ENCODE measurements at places on chromosomes 5 and 9.

DNA sequence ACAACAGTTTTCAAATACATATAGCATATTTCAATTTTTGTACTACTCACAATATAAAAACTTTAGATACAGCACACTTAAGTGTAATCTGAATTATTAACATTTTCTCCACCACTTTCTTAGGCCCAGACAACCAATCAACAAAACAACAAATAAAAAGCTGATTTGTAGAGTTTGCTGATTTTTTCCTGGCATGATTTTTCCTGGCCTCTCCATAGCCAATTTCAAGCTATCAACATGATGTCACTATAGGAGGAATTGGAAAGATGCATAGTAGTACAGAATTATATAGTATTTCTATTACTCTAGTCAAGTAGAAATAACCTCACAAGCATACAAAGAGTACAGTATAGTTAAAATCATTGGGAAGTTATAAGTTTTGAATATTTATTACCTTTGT lies 35.1 kb upstream of the ADAMTS19 start:
- DNase-seq, result no peak

DNA sequence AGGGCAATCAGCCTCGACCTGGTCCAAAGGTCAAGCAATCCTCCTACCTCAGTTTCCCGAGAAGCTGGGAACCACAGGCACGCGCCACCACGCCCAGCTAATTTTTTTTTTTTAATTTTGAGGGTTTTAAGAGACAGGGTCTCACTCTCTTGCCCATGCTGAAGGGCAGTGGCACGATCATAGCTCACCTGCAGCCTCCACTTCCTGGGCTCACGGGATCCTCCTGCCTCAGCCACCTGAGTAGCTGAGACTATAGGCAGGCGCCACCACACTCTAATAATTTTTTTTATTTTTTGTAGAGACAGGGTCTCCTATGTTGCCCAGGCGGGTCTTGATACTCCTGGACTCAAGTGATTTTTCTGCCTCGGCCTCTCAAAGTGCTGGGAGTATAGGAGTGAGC lies 1.6 kb downstream of the UIMC1 start:
- DNase-seq, result no peak

- no peak for DNase-seq
These were observed 271.9 kb downstream of the SLIT3 start for GRCh38 chr5:169029037-169029436.

- DNase-seq, result no peak
These were observed 309.7 kb downstream of the NSG2 start for GRCh38 chr5:174355208-174355612.

- no peak for DNase-seq
These were observed 67.0 kb upstream of the DPYSL3 start for GRCh38 chr5:147576646-147577535.

DNA sequence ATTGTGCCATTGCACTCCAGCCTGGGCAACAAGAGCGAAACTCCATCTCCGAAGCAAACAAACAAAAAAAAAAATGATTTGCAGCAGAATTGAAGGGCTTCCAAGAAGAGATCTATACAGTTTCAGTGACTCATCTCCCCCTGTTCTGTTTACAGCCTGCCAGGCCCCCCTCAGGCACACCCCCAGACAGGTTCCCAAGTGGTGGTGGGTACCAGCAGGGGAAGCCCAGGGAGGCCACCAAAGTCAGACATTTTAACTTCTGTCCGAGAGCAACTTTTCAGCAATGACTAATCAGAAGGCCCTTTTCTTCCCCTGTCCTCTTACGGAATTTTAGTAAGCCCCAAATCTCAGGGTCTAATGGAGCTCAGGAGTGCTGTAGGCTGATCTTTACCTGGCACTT lies 98.7 kb downstream of the PAX5 start:
- DNase-seq, result no peak

GRCh38 chr5:167839065-167839464 lies 452.4 kb upstream of the WWC1 start:
- DNase-seq, result no peak

DNA sequence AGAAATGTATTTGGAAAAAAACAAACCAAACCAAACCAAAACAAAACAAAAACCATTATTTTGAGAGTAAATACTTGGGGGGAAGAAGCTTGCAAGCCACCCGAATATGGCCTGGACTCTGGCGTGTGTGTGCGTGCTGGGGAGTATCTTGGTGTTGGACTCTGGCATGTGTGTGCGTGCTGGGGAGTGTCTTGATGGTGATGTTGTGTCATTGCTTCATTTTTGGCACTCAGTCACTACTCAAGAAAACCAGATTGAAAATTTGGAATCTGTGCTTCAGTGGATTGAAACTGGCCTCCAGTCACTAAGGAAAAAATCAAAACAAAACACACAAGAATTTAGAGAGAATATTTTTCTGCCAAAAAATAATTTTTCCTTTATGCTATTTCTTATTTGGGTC lies 76.1 kb downstream of the ARRDC3 start:
- DNase-seq, result no peak

DNA sequence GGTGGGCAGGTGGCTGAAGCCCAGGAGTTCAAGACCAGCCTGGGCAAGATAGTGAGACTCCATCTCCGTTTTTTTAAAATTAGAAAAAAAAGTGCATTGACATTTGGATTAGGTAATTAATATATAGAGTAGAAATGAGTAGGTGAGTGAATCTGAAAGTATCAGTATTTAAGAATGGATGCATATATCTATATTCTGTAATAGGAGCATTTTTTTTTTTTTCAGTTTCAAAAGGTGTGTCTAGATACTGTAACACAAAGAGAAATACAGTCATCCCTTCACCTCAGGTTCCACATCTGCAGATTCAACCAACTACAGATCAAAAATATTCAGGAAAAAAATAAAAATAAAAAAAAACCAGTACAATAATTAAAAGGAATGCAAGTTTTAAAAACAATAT lies 50.8 kb downstream of the RBM27 start:
- DNase-seq, result no peak

DNA sequence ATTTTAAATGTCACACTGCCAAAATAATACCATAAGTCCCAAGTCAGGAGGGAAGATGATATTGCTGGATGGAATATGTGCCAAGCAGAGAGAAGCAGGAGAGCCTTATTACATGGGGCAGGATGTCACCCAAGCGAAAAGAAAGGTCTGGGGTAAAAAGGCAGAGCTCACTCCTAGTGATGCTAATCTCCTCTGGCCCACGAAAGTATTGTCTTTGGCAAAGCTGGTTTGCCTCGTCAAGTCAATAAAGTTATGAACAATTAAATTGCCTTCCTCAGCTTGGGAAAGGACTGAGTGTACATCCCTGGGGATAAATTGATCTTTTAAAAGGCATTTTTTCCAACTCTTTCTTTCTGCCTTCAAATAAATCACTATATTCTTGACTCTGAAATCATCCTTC lies 220.6 kb downstream of the DMAC1 start:
- no peak for DNase-seq

DNA sequence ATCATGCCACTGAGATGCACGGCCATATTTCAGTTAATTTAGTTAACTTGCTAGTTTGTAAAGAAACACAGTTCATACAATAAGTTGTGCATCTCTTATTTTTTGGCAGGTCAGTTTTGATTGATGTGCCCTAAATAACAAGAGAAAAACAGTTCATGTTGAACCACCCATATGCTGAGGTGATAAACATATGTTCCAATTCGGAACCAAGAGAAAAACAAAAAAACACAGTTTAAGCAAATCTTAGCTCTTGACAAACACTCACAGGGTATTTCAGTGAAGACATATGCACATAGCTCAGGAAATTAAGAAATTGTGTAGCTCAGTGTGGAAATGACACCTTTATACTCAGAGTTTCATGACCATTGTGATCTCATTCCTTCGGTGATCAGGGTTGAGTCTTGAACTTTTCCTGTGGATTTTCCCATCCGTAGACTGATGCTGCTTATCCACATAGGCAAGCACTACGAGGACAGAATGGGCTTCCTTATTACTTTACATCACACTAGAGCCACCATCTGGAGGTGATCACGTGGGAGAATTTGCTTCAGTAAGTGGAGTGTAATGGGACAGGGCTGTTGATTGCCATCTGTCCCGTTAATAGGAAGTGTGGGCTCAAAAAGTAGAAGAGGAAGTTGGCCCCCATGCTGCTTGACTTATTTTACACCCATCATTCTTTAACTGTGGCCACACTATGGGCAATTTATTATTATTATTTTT lies 773.0 kb downstream of the MTRR start:
- DNase-seq, result no peak

GRCh38 chr5:171773106-171773505 lies 12.5 kb upstream of the SMIM23 start:
- no peak for DNase-seq

DNA sequence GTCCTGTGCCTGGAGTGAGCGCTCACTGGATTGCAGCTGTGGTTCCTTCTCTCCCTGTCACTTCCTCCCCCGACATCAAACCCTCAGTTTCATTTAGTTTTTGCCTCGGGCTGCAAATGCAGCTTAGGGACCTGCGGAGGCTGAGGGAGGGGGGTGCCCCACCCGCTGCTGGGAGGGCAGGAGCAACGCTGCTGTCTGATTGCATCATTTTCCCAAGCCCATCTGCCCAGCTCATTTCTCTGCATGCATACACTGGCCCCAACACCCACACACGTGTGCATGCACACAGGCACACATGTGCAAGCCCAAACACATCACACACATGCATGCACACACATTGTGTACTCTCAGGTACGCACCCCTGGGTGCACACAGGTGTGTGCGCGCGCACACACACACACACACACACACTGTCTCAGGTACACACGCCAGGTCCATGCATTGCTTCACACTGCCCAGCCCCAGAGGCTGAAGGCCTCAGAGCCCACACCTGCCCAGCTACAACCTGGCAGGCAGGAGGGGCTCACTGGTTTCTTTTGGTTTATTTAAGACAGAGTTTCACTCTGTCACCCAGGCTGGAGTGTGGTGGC lies 3.4 kb downstream of the ASS1 start:
- DNase-seq, result no peak
